ENCODE measurements at places on chromosomes 13 and 19.

GRCh38 chr13:24877531-24877930, 113.6 kb downstream of the RNF17 start:
- DNase-seq: no peak

- no peak for DNase-seq
These were observed 904.3 kb downstream of the DIAPH3 start for GRCh38 chr13:59259165-59260000.

DNA sequence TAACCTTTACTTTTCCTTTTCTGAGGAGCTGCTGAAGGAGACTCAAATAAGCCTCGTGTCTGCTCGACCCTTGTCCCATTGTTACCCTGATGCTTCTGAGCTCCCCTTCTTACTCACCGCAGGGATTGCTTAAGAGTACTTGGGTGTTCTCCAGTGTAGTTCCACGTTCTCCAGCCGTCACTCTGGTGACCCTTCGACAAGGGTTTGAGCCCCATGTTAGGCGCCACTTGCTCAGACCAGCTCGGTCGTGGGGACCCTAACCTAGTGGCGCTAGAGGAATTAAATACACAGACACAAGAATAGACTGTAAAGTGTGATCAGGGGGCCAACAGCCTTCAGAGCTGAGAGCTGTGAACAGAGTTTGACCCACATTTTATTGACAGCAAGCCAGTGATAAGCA, 10.3 kb downstream of the ZNF480 start:
- no peak for DNase-seq

GRCh38 chr13:38826182-38826813, 139.4 kb downstream of the FREM2 start:
- DNase-seq: no peak

DNA sequence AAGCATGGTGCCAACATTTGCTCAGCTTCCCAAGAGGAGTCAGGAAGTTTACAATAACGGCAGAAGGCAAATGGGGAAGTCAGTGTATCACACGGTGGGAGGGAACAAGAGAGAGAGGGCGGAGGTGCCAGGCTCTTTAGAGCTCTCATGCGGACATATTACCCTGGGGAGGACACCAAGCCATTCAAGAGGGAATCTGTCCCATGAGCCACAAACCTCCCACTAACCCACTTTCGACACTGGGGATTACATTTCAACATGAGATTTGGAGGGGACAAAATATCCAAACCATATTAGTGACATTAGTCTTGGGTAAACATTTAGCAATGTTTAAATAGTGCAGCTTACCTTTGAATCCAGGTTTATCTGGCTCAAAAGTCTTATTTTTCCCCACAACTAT, 69.9 kb downstream of the SLAIN1 start:
- no peak for DNase-seq

DNA sequence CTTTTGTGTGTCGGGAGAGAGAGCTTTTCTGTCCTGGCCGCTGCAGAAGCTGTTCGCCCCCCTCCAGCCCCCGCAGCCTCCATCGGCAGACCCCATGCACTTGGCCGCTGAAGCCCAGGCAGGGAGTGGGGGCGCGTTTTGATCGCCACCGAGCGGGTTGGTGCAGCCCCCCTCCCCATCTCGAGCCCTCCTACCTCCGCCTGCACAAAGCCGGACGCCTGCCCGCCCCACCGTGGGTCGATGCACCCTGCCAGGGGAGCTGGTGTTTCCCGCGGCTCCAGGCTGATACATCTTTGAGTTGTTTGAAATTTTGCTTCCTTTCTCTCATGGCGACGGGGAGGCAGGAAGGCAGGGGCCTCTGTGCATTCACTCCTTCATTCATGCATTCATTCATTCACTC, 16.4 kb upstream of the ONECUT3 start:
- DNase-seq: no peak

Measured in immature natural killer cell (primary cell).